ENCODE measurements at places on chromosomes 12 and 14. TPM values are rescaled to one million over a fixed set of nuclear protein-coding genes. Genes with fewer than 3 reads are reported as not detected.

VDR gene
- total RNA-seq, result 79.6 TPM

C12orf56 gene
- total RNA-seq, result not detected

LIN7A gene
- total RNA-seq, result not detected

KCNH3 gene
- total RNA-seq, result 2.5 TPM

RPGRIP1 gene
- not detected for total RNA-seq

DNA sequence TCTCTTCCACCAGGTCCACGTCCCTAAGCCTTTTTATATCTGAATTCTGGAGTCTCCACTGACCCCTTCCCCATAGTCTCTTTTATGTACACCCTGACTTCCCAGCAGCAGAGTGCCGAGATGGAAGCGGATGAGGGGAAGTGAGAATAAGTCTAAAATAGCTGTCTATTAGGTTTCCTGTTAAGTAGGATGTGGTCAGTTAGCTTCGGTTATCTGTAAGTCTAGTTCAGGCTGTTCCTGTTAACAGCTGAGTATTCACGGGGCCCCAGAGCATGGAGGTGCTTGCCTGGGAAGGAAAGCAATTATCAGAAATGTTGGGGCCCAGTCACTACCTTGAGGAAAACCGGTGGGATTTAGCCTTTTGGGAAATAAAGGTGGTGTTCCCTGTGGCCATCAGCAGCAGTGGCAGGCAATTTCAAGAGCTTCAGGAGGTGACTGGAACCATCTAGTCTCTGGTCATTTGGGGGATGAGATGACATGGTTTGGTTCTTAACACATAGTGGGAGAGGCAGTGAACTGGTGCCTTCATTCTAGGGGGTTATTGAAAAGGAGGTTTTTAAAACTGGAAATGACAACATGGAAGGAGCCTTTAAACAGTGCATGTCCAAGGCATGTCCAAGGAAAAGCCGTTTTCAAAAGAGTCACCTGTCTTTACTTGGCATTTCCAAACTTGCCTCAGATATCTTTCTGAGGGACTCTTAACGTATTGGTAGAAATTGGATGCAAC lies 21.8 kb downstream of the CHST11 start:
- H3K36me3 ChIP-seq, result no peaks in the 10 kb centered on the region
- no peaks in the 10 kb centered on the region for H3K27me3 ChIP-seq
- H3K4me1 ChIP-seq, result peaks cover 75% of the 10 kb centered on the region
- peak overlapping the region; percentile 32 for H3K4me3 ChIP-seq
- DNase-seq, result peak; percentile 17

DNA sequence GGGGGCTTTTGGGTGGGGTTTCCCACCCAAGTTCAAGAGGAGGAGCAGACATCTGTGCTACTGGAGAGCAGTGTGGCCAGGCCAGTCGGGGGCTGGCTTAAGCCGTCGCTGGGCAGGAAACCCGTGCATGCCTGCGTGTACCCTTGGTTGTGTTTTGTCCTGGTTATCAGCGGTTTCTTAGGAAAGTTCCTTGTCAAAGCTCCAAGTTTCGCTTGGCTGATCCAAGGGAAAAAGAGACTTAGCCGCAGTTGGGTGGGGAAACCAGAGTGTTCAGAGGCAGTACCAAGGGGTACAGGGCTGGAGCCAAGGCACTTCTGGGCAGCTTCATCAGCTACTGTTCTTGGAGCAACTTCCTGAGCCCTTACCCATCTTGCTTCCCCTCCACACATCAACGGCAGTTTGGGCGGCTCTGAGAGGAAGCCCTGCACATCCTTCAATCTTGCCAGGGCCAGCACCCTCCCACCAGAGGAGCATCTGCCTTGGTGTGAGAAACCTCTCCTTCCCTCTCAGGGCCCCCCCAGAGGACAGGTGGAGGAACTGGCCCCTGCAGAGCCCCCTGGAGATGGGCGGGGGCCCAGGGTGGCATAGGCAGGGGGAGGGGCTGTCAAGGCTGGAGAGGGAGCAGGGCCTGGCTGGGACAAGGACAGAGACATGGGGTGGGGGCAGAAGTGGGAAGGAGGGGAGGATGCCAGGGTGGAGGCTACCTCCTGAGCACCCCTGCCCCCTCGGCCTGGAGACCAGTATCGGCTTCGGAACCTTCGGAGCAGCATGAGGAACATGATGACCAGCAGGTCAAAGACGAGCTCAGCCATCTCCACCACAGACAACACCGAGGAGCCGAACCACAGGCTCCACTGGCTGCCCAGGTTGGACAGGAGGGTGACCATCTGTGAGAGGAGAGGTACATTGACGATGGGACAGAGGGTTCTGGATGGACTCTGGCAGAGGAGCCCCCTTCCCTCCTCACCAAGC lies 5.8 kb upstream of the TNFRSF1A start:
- H3K4me1 ChIP-seq, result peaks cover 45% of the 10 kb centered on the region
- H3K36me3 ChIP-seq, result no peaks in the 10 kb centered on the region
- no peaks in the 10 kb centered on the region for H3K27me3 ChIP-seq
- DNase-seq, result no peak
- no peak overlapping the region for H3K4me3 ChIP-seq

DNA sequence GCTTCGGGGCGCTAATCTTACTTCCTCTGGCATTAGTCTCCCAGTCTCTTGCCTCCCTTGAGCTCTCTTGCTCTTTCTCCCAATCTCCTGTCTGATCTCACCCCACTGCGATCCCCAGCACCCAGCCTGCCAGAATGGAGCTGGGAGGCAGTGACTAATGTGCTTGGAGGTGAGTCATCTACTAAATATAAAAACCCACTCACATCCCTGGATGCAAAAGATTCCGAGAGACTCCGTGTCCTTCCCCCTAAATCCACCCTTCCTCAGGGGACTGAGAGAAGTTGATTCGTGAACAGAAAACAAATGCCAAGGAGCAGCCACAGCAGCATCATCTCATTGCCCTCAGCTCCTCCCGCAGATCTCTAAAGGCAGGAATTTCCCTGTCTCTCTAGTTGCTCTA lies 45.7 kb upstream of the KCNA5 start:
- H3K4me3 ChIP-seq, result no peak overlapping the region
- no peak overlapping the region for H3K27ac ChIP-seq
- H3K36me3 ChIP-seq, result no peaks in the 10 kb centered on the region

DNA sequence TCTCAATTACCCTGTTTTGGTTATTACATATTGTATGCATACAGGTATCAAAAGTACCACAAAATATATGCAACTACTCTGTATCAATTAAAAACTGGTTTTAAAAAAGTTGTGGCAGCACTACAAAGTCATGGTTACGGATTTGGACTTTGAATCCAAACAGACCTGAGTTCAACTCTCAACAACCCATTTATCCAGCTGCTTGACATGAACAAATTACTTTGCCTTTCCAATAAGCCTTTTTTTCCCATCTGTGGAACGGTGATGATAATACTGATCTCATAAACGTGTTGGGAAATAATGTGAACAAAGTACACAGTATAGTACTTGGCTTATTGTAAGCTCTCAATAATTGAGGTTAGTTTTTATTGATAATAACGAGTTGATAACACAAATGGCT lies 85.0 kb downstream of the MNAT1 start:
- H3K27me3 ChIP-seq, result no peaks in the 10 kb centered on the region
- no peaks in the 10 kb centered on the region for H3K4me1 ChIP-seq
- no peak for DNase-seq
- no peak overlapping the region for H3K4me3 ChIP-seq
- no peak overlapping the region for H3K27ac ChIP-seq

GRCh38 chr14:94394025-94394493 lies 5.7 kb upstream of the SERPINA1 start:
- H3K4me3 ChIP-seq, result no peak overlapping the region
- H3K27me3 ChIP-seq, result no peaks in the 10 kb centered on the region

DNA sequence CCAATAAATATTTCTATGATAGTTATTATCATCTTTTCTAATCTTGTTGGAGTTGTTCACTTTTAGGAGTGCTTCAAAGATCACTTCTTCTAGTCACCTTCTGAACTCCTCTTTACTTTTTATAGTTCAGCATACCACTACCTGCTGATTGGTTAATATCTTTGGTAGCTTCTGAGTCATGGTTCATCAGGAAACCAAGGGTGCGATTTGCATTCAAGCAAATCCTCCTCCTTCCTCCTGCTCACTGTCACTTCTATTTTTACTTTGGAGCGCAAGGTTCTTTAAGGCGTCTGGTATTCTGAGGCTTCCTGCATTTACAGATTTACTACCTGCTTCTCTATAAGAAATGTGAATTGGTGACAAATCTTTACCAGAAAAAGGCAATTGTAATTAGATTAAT lies 24.0 kb downstream of the SYT1 start:
- H3K36me3 ChIP-seq, result no peaks in the 10 kb centered on the region
- no peak overlapping the region for H3K27ac ChIP-seq
- no peaks in the 10 kb centered on the region for H3K27me3 ChIP-seq
- H3K4me1 ChIP-seq, result no peaks in the 10 kb centered on the region

- H3K36me3 ChIP-seq, result no peaks in the 10 kb centered on the region
- no peak for DNase-seq
- H3K4me1 ChIP-seq, result peaks cover 34% of the 10 kb centered on the region
- H3K27me3 ChIP-seq, result no peaks in the 10 kb centered on the region
Measured at GRCh38 chr14:105420101-105420973, 710 bp downstream of the MTA1 start.

DNA sequence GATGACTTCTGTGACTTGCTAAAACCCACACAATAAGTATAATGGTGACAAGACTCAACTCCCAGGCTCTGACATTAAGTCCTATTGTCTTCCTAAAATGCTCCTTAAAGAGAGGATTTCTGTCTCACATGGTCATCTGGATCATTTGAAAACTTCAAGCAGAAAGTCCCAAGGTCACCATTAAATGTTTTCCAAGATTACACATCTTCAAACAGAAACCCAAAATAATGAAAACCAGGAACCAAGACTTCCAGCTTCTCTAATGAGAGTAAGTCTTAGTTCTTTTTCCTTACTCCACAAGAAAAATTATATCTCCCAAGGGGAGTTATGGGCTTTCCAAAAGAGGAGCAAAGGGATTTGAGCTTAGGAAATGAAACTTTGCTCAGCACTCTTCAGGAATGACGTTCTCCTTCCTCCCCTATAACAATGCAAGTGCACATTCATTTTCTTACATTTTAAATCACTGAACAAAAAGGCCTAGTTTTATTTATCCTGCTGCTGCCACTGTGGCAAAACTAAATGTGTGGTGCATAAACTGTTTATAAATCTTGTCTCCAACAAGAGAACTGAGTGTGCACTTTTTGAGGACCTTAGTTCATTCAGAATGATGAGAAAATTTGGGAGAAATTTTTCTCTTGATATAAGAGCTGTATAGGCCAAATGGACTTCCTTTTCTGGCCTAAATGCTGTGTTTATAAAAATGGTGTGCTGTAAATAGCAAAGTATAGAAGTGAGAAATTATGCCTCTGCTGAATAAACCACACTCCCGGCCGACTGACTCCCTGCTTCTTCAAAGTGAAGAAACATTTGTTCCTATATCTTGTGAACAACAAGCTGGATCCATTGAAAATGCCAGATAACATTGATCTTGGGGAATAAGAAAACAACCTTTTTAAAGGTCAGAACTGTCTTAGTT lies 148.4 kb upstream of the PLEKHG7 start:
- no peaks in the 10 kb centered on the region for H3K36me3 ChIP-seq
- H3K27ac ChIP-seq, result no peak overlapping the region
- DNase-seq, result no peak
- H3K4me1 ChIP-seq, result peaks cover 34% of the 10 kb centered on the region

- H3K27ac ChIP-seq, result no peak overlapping the region
- no peaks in the 10 kb centered on the region for H3K36me3 ChIP-seq
- no peak for DNase-seq
- H3K27me3 ChIP-seq, result no peaks in the 10 kb centered on the region
Measured at GRCh38 chr14:45526715-45527549, 273.9 kb upstream of the MIS18BP1 start.

GRCh38 chr14:67577181-67577808 lies 22.8 kb downstream of the PIGH start:
- no peak overlapping the region for H3K4me3 ChIP-seq
- no peak for DNase-seq
- no peak overlapping the region for H3K27ac ChIP-seq

- no peak for DNase-seq
- H3K4me3 ChIP-seq, result no peak overlapping the region
- H3K4me1 ChIP-seq, result no peaks in the 10 kb centered on the region
- H3K27ac ChIP-seq, result no peak overlapping the region
- no peaks in the 10 kb centered on the region for H3K36me3 ChIP-seq
- H3K27me3 ChIP-seq, result no peaks in the 10 kb centered on the region
Measured at GRCh38 chr14:44979273-44979672, 17.3 kb downstream of the TOGARAM1 start.

GRCh38 chr14:103346286-103346685 lies 12.2 kb downstream of the EIF5 start:
- no peak for DNase-seq
- no peak overlapping the region for H3K4me3 ChIP-seq
- H3K36me3 ChIP-seq, result peaks cover 27% of the 10 kb centered on the region

Measured in CD8-positive, alpha-beta memory T cell (primary cell).